ENCODE measurements at places on chromosomes 2 and 18.

DNA sequence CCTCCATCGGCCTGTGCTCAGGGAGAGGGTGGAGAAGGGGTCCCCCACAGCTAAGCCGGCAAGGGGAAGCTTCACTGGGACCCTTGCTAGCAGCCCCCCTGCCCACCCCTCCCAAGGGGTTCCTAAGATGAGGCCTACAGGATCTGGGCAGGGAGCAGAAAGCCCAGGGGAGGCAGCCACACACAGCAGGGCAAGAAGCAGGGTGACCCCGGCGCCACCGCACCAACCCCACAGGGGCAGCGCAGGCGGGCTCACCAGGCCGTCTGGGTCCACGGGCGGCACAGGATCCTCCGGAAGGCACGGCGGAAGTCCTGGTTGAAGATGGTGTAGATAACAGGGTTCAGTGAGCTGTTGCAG is 1.8 kb downstream of the ADRA2B start:
- no peak for DNase-seq

GRCh38 chr18:31185186-31185950 is 22.7 kb upstream of the DSC1 start:
- no peak for DNase-seq

- no peak for DNase-seq
These were observed 44.4 kb upstream of the ITPRID2 start for GRCh38 chr2:181847198-181847556.

DNA sequence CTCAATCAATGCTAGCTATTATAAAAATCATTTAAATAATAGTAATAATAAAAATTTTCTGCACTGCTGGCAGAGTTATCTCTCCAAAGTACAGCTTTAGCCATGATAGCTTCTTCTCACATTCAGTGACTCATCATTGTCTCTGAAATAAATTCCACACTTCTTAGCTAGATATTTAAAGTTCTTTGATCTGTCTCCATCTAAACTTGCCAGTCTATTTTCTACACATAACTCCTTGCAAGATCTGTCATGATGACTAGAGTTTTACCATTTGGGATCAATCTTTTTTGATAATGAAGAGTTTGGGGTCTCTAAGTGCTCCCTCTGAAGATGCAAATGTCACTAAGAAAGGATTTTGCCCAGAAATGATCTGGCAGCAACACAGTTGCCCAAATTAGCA is 155.4 kb upstream of the LHCGR start:
- no peak for DNase-seq

GRCh38 chr2:124778076-124778475 is 753.0 kb downstream of the CNTNAP5 start:
- no peak for DNase-seq

DNA sequence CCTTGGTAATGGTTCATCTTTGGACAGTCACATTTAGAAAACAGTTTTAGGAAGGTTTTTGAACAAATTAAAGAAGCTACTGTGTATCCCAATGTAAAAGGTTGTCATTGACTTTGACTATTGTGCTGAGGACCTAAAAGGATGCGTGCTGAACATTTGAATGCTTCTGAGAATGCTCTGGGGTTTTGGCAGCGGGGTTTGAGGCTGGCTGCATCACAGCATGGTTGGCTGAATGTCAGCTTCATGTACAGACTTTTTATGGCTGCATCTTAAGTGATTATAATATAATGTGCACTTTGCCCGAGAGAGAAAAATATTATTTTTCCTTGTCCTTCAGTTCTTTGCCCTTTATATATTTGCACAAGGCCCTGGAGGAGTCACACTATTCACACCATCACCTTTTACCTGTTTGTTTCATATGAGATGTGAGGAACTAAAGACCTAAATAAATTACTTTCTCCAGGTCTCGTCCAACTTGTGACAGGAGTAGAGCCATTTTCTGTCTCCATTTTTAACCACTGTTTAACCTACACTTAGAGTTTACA is 125.9 kb downstream of the CCDC85A start:
- no peak for DNase-seq

DNA sequence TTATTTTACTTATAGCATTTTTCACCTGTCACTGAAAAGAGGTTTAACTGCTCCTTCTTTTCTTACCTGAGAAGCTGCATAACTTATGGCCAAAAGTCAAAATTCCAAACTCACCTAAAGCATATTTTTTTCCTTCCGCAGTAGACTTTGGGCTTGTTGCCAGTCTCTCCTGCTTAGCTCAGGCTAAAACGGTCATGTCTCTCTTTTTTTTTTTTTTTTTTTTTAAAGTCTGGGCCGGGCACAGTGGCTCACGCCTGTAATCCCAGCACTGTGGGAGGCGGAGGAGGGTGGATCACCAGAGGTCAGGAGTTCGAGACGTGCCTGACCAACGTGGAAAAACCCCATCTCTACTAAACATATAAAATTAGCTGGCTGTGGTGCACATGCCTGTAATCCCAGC is 113.5 kb downstream of the RTN4 start:
- no peak for DNase-seq

DNA sequence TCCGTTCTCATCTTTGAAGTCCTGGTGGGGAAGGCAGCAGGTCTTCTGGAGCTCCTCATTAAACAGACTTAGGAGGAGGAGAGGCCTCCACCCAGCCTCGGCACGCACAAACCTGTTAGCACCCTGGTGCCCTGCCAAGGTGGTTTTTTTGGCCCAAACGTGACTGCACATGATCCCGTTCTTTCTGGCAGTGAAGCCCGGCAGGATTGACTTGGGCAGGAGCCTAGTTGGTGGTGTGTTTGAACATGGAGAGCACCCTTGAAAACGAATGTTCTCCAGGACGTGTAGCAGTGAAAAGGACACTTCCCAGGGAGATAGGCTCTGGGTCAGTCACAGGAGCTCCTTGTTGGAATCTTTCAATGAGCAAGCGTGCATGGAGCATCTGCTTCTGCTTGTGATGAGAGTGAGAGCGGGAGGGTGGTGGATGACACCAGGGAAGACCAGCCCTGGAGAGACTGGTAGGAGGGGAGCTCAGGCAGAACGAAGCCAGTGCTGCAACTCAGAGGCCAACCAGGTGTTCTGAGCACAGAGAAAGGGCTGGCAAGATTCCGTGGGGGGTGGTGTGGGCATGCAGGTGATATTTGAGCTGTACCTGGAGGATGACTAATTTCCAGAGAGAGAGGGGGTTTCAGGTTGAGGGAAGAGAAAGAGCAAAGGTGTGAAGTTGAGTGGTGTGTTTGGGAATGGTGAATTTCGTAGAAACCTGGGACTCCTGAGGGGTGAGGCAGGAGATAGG is 73.8 kb downstream of the TANC1 start:
- no peak for DNase-seq

GRCh38 chr2:191329841-191330240 is 84.6 kb downstream of the MYO1B start:
- DNase-seq: no peak

DNA sequence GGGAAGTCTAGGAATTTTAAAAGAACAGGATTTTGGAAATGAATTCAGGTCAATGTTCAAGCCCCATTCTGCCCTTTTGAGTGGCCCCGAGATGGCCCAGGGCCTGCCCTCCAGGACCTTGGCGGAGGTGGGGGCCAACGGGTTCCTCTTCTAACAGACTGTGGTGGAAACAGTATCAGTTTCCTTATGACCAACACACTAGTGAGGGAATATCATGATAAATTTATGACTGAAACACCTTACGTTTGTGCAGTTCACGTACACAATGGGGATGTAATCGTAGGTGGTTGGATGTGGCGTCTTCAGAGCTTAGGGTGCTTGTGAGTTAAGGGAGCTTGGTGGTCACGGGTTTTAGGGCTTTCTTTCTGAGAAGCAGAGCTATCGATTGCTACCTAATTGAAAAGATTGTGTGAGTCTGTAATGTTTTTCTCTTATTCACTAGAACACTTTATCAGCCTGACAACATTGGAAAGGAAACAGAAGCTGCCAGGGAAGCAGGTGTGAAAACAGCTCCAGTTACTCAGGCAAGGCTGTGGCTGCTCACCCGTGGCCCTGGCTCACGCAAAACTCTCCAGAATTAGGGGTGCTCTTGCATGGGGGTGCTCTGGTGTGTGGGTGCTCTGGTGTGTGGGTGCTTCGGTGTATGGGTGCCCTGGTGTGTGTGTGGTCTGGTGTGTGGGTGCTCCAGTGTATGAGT is 165.3 kb downstream of the SNTG2 start:
- DNase-seq: no peak

DNA sequence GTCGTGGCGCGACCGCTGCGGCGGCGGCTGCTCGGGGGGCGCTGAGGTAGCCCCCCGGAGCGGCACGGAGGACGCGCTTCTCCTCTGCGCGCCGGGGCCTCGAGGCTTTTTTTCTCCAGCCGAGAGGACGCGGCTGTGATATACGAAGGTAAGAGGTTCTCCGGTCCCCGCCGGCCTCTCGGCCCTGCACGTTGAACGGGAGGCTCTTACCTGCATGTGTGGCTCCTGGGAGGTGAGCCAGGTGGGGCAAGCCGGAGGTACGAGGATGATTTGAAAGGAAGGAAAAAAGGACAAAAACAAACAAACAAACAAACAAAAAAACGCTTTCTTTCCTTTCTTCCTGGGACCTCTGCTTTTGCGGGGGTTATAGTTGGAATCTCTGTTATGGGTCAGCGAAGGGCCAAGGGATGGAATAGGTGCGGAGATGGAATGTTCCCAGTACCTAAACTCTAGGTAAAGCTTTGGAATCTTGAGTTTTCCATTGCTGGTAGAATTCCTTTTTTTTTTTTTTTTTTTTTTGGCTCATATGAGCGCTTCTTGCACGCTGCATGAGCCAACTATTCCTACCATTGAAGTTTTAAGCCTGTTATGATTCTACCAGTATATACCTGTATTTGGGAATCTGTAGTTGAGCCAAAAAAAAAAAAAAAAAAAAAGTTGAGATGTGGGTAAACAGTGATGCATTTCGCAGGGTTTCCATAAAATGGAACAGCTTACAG is 674 bp downstream of the PTPN4 start:
- no peak for DNase-seq

GRCh38 chr18:59551902-59552635 is 145.2 kb downstream of the CCBE1 start:
- DNase-seq: no peak

DNA sequence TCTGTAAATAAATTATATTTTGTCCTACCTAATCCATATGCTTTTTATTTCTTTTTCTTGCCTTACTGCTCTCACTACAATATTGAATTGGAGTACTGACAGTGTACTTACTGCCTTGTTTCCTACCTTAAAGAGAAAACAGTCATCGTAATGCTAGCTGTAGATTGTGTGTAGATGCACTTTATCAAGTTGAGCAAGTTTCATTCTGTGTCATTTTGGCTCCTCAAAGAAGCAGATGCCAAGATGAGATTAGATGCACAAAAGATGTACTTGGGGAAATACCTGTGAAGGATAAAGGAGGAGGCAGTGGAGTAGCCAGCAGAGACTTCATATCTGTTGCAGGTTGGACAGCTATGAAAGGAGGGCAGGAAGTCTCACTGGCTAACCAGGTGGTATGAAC is 145.5 kb downstream of the FTCDNL1 start:
- DNase-seq: no peak

DNA sequence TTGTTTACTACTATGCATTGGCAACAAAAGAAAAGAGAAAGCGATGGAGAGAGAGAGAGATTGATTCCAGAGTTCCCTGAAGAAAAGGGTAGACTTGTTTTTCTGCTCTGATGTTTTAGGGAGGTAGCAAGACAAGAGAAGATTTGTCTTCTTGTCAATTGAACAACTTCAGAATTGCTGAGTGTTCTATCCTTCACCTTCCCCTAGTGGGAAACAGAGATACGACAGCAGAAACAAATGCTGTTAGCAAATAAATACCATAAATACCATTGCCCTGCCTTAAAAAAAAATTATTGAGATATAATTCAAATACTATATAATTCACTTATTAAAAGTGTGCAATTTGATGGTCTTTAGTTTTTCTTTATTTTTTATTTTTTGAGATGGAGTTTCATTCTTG is 26.2 kb upstream of the CCDC150 start:
- no peak for DNase-seq

- no peak for DNase-seq
These were observed 23.4 kb downstream of the BCL11A start for GRCh38 chr2:60529785-60530627.

DNA sequence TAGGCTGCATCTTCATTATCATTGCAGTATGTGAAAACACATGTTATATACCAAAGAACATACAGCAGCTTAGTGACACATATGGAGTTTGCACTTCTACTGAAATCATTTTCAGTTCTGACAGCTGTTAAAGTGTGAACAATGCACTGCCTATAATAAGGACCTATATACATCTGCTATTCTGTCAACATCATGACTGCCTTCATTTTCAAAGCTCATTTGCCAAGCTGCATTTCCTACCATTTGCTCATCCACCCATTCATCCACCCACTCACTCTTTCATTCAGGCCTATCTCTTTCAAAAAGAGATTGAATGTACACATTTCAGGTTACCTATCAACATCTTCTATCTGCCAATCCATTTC is 81.7 kb upstream of the STK17B start:
- no peak for DNase-seq

DNA sequence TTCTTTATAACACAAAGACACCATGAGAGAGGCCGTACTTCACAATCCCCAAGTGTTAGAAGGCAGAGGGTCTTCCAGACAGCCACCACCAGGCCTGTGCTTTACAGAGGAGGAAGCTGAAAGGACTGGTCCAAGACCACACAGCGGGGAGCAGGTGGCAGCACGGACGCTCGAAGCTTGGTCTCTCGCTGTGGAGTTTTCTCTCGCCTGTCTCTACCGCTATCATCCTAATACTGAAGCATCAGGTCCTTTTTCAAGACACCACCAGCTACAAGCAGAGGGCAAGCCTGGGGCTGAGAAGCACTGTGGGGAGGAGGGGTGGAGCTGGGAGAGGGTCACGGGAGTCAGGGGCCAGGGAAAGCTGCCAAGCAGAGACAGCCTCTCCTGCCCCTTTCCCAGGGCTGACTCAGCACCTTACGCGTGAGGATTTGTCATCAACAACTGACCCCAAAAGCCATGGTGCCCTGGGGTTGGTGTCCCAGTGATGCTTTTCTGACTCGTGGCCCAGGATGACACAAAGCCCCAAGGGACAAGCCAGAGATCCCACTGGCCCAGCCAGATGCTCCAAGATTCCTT is 31.9 kb upstream of the FOSL2 start:
- DNase-seq: no peak

All from AG09319 (cell line).